ENCODE measurements at places on chromosomes 13 and 19.

GRCh38 chr19:19170053-19170872, at the start of gene MEF2B:
Gene MEF2B (minus strand): TSS chr19:19170263. CDS start chr19:19150735, 19,528 bp downstream.
- DNase-seq = peak; percentile 67

- no peak for DNase-seq
Measured at GRCh38 chr19:35846038-35846668, 6.2 kb downstream of the NPHS1 start.

DNA sequence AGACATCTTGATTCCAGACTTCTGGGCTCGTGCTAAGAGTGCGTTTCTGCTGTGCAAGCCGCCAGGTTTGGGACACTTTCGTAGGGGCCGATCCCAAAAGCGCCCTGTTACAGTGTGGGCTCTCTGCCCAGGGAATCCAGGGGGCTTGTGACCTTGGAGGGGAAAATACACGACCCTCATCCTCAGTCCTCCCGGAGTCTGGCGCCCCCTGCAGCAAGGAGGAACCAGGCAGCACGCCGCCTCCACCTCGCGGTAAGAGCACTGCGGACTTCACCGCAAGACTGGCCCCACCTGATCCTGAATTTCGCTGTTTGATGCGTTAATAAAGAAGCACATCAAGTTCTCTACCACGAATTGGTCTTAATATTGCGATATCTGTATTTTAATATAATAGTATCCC, 5.2 kb downstream of the POLRMT start:
- no peak for DNase-seq

DNA sequence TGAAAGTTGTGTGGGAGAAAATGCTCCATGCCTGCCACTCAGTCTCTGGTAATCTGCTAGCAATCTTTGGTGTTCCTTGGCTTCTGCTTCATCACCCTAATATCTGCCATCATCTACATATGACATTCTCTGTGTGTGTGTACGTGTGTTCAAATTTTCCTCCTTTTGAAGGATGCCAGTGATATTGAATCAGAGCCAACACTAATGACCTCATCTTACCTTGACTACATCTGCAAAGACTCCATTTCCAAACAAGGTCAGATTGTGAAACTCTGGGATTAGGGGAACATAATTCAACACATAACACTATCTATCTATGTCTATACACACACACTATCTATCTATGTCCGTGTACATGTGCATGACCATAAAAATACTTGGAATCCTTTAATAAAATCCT, 81.4 kb upstream of the IRS2 start:
- no peak for DNase-seq

GRCh38 chr13:97945792-97946419, 7.6 kb upstream of the IPO5 start:
- DNase-seq = no peak

- DNase-seq = no peak
Measured at GRCh38 chr19:30214651-30215051, 157.5 kb upstream of the ZNF536 start.

GRCh38 chr19:55830656-55831055, 1.1 kb downstream of the NLRP11 start:
- no peak for DNase-seq

DNA sequence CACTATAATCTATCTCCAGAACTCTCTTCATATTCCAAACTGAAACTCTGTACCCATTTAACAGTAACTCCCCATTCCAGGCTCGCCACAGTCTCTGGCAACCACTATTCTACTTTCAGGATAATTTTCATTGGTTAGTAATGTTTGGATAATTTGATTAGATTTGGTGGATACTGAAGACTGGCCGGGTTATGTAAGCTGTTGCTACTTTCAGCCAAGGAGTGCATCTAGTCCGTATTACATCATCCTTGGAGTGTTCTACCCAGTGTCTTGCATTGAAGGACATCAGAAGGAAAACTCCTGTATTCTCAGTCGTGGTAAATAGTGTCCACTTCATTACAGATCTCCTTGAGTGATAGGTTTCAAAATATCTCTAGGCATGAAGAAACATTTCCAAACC, 60.5 kb downstream of the PCCA start:
- DNase-seq = no peak

GRCh38 chr19:44587963-44588770, 25.2 kb upstream of the IGSF23 start:
- no peak for DNase-seq

DNA sequence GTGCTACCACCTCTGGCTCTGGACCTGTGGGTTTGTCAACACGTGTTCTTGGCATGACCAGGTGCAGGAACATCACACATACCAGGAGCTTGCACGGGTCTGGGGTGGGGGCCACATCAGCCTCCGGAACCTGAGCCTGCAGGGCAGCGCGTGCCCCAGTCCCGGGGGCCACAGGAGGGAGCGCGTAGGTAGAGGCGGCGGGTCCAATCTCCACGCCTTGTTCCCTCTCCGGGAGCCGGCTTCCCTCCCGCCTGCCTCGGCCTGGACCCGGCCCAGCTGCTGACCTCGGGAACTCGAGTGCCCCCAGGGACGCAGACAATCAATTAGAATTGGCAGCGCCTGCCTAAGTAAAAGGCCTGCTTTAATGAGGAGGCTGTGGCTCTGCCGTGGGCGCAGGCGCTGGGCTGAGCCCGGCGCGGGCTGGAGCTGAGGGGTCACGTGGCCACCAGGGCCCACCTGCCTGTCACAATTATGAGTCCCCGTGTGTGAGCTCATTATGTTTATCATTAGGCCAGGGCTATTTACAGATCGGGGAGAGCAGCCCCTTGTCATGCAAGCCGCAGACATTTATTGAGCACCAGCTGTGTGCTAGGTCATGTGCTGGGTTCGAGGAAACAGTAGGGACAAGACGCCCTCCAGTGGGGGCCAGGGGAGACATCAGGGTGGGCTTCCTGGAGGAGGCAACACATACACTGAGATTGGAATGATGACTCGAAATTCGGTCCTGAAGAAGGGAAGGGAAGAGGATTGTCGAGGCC, 32.2 kb upstream of the TNFAIP8L1 start:
- no peak for DNase-seq

- DNase-seq = no peak
Measured at GRCh38 chr13:43316281-43316680, 292.9 kb downstream of the DNAJC15 start.

GRCh38 chr13:112814905-112815585, 125.2 kb downstream of the ATP11A start:
- no peak for DNase-seq

GRCh38 chr13:111517641-111518010, 197.2 kb downstream of the TEX29 start:
- no peak for DNase-seq

GRCh38 chr13:36806102-36806501, 12.9 kb upstream of the RFXAP start:
- no peak for DNase-seq

DNA sequence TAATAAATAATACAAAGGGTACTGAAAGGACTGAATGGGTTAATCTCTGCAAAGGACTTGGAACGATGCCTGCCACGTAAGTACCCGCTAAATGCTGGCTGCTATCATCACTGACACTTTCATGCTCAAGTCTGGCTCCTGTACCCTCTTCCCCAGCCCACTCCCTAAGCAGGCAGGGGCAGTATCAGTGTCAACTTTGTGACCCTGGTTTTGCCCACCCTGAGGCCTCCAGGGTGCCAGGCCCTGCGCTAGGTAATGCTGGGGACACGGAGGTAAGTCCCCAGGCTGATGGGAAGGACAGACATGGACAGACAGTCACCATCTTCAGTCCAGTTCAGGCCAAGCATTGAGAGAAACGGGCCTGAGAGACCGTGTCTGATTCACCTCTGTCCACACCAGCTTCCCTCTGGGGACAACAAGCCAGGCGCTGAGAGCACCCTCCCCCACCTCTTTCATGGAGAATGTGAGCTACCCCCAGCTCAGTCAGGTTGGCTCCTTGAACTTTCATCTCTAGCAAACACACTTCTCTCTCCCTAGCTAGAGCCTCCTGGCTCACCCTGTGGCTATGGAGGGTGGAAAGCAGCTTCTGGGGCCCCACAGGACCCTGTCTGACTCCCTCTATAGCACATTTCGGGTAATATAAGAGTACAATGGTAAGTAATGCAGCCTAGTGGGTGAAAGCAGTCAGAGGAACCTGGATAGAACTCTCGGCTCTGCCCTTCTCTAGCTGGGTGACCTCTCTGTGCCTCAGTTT, 800 bp downstream of the ETFB start:
- no peak for DNase-seq

GRCh38 chr19:35483089-35483488, 7.2 kb downstream of the KRTDAP start:
- DNase-seq = no peak

GRCh38 chr13:46778890-46779289, 18.1 kb downstream of the ESD start:
- no peak for DNase-seq

GRCh38 chr13:112510002-112510780, 77.8 kb downstream of the TUBGCP3 start:
- DNase-seq = no peak

DNA sequence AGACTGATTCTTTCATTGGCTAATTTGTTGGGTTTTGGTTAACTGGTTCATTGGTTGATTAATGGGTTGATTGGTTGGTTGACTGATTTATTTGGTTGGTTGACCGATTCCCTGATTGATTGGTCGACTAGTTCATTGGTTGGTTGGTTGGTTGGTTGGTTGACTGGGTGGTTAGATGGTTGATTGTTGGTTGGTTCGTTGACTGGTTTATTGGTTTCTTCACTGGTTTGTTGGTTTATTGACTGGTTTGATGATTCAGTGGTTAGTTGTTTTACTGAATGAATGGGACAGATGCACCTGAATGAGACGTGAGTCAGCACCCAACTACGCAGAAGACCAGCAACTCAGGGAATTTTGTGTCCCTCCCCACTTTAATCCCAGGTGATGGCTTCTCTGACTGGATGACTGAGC, 2.7 kb upstream of the NUP62 start:
- DNase-seq = no peak

DNA sequence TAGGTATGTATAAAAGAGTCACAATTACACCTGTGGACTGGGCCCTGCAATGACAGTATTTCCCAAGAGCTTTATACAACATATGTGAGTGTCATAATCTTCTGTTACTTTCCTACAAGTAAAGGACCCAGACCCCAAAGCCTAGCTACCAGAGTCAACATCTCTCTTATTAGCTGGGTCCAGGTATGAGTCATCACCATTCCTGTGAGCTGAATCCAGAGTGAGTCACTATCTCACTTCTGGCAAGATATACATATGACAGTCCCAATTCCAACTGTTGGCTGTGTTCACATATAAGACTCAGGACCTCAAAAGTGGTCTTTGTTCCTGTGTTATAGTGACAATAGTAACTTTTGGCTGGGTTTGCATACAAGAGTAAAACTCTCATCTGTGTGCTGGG, 46.7 kb downstream of the ZNF729 start:
- no peak for DNase-seq

GRCh38 chr13:43661161-43661830, 125.5 kb downstream of the ENOX1 start:
- no peak for DNase-seq

DNA sequence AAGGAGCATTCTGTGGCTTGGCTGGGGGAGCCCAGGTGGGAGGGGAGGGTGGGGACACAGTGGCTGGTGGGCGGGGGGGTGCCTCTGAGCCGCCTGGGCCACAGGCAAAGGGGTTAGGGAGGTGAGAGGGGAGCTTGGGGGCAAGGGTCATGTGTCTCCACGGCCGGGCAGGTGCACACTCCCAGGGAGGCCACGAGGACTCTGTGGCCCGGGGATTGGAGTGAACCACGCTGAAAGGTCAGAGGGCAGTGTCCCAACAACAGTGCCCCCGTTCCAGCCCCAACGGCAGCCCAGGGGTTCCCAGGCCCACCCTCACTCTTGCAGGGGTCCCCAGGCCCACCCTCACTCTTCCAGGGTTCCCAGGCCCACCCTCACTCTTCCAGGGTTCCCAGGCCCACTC, 9.6 kb downstream of the C2CD4C start:
- DNase-seq = no peak

- no peak for DNase-seq
Measured at GRCh38 chr13:27980280-27980998, 8.1 kb downstream of the URAD start.

GRCh38 chr19:48628486-48629296, 8.5 kb downstream of the DBP start:
- DNase-seq = no peak

DNA sequence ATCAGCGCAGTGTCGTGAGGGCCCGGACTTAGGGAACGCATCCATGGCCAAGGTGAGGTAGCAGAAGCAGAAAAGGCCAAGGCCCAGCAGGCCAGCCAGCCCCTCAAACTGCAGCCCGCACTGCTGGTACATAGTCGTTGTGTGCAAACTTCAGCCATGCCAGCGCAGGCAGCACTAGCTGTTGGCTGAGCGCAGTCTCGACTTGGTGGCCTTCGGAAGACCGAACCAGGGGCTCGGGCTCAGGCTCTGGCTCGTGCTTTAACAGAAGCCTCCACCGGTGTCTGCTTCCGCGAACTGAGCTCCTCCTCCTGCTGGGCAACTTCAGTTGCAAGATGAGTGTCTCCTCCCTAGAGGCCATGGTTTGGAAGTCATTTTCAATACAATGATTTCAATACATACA, 157.5 kb downstream of the DNAJC15 start:
- no peak for DNase-seq

DNA sequence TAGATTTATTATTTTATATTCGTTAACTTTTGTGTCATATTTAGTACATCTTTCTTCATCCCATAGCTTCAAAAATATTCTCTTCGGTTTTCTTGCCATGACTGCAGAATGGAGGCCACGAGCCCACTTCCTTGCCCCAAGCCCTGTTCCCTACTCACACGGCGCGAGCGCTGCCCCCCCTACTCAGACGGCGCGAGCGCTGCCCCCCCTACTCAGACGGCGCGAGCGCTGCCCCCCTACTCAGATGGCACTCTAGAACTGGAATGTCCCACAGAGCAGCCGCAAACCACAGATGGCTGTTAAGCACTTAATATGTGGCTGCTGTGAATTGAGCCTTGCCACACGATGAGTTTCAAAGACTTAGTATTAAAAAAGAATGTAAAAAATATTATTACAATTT, 102.2 kb upstream of the PEG3 start:
- DNase-seq = no peak

DNA sequence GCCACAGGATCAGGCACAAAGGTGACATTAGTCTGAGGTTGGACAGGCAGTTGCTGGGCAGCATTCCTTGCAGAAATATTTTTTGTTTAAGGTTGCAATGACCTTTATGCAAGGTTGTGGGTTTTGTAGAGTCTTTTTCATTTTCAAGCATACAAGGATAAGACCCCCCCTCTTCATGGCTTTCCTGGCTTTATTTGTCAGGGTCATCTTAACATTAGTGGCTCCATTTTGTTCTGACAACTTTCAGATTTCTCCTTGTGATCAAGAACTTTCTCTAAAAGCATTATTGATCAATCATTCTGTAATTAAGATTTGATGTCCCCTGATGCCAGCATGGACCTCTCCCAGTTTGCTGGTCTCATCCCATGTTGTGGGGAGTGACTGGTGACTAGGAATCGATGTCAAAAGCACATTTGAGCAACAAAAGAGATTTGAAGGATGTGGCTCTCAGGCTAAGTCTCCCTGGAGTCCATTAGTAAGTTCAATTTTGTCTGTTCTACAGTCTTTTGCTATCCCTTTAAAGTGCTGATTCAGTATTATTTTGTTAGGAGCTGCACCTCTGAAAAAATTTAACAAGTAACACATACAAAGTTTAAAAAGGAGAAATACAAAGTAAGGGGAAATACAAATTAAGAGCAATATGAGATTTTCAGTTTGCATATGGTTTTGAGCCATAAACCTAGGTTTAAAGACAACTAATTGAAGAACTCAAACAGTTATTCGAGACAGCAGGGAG, 5.3 kb downstream of the CARD8 start:
- no peak for DNase-seq

All from NCI-H1048 (cell line).